Choroid plexus epithelial cell (primary cell): ENCODE measurements at places on chromosomes 13 and 19.

- no peak for DNase-seq
Observed at GRCh38 chr13:106573868-106574267, 5.9 kb upstream of the ARGLU1 start.

GRCh38 chr13:111952032-111952431 lies 114.9 kb upstream of the SOX1 start:
- DNase-seq, result no peak

- peak; percentile 47 for DNase-seq
Observed at GRCh38 chr13:32415019-32415418, 12.9 kb downstream of the N4BP2L1 start.

DNA sequence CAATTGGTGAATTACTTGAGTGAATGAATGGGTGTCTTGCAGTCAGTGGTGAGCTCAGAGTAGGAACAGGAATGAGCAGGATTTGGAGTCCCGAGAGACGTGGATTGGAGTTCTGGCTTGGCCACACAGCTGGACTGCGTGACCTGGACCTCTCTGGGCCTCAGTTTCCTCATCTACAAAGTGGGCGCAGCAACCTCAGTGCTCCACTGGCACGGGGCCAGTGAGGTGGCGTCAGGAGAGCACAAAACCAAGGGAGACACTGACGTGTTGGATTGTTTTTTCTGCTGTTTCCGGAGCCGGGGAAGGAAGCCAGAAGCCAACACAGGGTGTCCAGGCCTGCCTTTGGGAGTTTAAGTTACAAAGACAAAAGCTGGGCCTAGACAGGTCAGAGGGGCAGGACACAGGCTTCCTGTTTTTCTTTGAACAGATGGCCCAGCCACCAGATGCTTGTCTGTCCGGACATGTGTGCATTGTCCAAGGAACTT lies 6.5 kb upstream of the DOCK6 start:
- peak; percentile 91 for DNase-seq

GRCh38 chr13:50867637-50867945 lies 24.1 kb upstream of the DLEU7 start:
- no peak for DNase-seq
